ENCODE measurements at places on chromosomes 6 and 20.
A peak's percentile ranks its signal among the peaks of the same experiment; 100 is the strongest.

- no peak for DNase-seq
Observed at GRCh38 chr6:10555625-10556309, 34.6 kb downstream of the GCNT2 start.

DNA sequence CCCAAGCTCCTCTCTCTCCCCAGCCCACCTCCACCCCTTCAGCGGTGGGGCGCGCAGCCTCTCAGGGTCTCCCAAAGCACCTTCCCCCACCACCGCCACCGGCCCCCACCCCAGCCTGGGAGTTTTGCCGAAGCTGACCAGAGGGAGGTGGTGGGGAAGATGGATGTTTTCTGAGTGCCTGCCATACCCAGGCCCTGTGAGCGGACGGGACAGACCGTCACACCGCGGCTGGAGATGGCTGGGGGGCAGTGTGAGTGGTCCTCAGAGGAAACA, 5.7 kb downstream of the C20orf204 start:
- DNase-seq: no peak

GRCh38 chr6:90285611-90286381, 10.8 kb downstream of the BACH2 start:
- DNase-seq: peak; percentile 12

DNA sequence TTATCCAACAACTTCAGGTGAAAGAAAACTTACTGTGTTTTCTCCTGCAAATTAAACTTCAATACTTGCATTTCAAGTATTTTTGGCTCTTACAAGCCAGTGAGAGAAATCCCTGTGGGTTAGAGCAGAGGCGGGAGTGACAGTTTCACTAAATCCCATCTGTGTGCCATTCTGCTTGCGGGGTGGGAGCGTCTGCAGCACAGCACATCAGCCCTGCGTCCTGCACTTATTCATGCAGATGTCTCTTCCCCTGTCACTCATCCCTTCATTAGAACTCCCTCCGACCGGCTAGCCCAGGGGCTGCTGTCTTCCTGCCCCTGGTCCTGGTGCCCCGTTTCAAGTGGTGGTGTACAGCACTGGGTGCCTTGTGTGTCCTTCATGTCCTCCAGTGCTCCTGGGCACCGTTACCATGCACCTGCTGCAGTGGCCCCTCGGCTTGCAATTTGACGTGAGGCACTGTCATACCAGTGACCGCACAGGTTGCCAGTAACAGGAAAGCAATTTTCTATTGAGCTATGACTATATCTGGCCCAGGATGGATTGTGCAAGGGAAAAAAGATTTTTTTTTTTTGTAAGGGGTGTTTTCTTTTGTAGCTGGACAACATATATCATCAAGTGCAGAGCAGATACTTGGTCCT, 59.4 kb downstream of the INSM1 start:
- no peak for DNase-seq

DNA sequence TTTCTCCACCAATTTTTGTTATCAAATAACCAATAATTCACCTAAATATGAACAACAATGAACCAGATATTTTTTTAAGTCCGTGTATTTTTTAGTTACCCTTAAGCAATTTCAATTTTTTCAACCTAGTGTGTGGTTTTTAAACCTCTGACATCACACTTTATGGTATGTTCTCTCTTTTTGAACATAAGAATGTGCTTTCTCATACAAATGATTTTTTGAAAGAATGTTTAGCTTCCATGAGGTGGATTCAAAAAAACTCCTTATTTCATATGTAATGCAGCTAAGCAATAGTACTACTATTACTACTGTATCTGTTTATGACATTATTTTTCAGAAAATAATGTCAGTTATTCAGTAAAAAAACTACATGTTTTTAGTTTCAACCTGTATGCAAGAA, 19.4 kb upstream of the MEI4 start:
- no peak for DNase-seq

DNA sequence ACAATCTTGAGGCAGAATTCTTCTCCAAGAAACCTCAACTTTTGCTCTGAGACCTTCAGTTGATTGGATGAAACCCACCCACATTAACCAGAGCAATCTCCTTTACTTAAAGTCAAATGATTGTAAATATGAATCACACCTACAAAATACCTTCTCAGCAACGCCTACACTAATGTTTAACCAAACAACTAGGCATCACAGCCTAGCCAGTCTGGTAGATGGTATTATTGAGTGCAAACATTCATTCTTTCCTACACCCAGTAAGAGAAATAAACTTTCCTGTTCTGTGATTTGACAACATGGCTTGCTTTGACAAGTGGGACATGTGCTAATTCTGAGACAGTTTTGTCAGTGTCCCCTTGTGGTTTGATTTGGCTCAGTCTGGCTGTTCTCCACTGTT, 252.2 kb downstream of the HACE1 start:
- no peak for DNase-seq

GRCh38 chr6:109445382-109445781, 4.9 kb downstream of the SMPD2 start:
- no peak for DNase-seq

DNA sequence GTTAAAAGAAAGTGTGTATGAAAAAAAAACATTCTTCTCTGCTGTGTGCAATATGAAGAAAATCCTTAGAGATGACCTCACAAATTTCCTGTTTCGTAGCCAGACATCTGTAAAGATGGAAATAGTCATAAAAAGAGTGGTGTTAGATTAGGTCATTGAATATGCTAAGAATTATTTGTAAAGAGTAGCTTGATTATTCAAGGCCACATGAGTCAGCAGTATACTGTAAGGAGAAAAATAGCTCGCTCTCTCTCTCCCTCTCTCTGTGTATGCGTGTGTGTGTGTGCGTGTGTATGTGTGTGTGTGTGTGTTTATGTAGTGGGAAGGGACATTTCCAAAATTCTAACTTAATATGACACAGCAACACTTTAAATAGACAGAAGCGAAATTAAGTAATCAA, 78.8 kb downstream of the PTCHD4 start:
- no peak for DNase-seq

DNA sequence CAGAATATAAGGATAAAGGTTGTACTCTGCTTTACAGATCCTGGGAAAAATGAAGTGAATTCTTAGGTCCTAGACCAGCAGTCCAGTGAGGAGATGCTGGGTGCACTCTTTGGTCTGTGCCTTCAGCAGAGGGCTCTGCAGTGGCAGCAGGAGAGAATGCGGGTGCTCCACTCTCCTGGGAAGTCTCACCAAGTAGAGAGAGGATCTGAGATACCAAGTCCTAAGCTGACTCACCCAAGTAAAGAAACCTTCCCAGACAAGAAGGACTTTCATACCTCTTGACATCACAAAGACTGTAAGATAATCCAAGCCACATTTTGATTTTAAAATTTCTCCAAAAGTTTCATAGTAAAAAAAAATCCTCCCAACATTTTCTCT, 116.9 kb upstream of the EMILIN3 start:
- DNase-seq: no peak

DNA sequence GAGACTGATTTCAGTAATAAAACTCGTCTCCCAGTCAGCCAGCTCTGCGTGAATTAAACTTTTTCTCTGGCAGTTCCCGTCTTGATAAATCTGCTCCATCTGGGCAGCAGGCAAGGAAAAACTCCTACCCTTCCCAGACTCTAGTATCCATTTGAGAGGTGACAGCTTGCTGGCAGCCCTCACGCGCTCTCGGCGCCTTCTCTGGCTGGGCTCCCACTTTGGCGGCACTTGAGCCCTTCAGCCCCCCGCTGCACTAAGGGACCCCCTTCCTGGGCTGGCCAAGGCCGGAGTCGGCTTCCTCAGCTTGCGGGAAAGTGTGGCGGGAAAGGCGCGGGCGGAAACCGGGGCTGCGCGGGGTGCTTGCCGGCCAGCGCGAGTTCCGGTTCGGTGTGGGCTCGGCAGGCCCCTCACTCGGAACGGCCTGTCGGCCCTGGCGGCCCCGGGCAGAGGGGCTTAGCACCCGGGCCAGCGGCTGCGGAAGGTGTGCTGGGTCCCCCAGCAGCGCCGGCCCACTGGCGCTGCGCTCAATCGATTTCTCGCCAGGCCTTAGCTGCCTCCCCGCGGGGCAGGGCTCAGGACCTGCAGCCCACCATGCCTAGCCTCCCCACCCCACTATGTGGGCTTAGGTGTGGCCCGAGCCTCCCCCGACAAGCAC, 21.8 kb upstream of the GMPR start:
- no peak for DNase-seq

DNA sequence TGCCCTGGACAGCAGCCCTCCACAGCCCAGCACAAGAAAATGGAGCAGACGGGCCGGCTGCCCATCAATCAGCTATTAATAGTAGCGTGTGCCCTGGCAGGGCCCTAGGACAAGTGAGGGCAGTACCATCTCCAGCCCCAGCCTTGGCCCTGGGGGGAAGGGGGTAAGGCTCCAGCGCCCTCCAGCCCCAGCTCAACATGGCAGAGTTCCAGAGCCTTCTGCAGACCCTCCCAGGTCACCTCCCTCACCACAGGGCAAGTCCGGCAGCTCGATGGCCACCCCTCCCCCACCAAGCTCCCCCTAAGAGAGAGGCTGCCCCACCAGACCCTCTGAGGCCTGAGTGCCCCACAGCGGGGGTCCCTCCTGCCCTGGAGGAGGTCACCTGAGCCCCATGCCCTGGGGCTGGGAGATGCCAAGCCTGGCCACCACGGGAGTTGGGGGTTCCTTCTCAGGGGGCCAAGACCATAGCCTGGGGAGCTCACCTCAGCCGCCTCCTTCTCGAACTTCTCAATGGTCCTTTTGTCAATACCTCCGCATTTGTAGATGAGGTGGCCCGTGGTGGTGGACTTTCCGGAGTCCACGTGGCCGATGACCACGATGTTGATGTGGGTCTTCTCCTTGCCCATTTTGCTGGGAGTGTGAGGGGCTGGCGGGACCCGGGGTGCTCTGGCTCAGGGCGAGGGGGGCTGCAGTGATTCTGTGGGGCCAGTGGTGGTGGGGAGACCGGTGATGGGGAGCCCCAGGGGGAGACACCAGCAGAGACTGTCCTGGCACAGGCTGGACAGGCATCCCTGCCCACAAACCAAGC, 1.5 kb downstream of the EEF1A2 start:
- DNase-seq: no peak

DNA sequence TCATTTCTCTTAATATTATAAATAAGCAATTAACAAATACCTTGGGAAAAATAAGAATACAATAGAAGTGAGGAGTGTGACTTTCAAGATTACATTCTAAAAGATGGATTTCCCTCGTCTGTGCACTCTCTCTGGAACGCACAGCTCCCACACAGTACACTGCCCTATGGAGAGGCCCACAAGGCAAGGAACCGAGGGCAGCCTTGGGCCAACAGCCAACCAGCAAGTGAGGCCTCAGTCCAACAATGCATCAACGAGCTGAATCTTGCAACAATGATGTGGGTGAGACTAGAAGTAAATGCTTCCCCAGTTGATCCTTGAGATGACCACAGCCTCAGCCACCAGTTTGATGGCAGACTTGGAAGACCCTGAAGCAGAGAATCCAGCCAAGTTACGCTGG, 34.5 kb upstream of the AVP start:
- DNase-seq: no peak

DNA sequence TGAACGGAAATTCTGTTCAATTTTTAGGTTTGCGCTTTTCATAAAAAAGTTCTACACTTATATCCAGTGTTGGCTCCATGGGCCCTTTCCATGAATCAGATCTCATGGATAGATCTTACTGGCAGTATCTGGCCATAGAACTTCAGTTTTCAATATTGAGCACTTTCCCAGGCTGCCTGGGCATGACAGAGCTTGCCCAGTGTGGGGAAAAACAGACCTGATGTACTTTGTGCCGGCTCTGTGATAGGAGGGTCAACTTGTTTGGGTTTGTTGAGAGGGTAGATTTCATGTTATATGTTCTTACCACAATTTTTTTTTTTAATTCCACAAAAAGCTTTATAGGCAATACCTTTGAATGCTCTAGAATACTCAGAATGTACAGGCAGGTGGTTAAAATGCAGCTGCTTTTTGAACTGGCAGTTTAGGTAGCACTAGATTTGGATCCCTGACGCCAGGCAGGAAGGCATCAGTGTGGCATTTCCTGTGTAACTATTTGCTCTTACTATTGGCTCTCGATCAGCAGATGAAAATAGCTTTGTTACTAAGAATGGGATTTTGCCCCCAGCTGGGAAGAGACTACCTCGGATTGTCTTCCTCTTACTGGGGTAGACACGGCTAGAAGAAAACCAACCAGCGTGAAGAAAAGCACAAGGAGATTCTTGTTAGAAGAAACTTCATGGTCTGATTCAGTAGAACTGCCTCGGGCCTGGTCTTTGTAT, 404.9 kb upstream of the SOX4 start:
- no peak for DNase-seq

DNA sequence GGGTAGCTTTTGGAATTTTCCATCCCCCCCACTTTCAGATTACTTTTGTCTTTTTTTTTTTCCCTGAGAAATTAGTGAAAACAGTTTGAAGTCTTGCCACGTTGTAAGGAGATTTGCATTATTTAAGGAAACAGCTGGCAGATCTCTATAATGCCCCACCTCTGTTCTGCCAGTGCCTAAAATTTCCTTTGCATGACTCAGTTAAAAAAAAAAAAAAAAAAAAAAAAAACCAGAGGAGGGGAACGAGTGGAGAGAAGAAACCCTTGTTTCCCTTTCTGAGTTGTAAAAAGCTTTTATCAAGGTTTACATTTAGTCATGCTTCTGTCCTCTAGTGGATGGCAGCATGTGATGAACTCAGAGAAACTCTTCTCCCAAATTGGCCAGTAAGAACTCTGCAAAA, 33.5 kb downstream of the CARMIL1 start:
- DNase-seq: no peak

DNA sequence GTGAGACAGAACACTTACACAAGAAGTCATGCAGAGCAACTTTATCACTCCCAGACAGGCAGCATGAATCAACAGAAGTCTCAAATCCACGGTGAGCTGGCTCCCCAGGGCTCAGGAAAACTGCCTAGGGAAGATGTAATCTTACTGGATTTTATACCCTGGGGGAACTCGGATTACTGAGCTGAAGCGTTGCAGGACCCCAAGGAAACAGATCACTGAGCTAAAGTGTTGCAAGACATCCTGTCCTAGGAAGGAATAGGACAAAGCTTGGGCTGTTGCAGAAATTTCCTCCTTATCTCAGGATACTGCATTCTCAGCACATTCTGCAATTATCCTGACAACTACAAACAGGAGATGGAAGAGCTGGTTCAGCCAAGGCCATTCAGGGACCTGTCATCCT, 224.8 kb downstream of the TFAP2A start:
- no peak for DNase-seq

DNA sequence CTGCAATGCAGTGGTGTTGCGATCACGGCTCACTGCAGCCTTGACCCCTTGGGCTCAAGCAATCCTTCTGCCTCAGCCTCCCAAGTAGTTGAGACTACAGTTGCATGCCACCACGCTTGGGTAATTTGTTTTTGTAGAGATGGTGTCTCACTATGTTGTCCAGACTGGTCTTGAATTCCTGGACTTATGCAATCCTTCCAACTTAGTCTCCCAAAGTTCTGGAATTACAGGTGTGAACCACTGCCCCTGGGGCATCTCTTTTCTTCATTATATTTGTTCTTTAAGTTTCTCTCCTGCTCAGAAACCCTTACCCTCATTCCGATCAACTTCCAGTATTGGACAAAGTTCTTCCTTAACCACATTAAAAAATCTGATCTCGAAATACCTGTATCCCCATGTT, 44.7 kb upstream of the DEK start:
- DNase-seq: no peak

GRCh38 chr6:12729467-12729866, 12.9 kb downstream of the PHACTR1 start:
- no peak for DNase-seq

- DNase-seq: no peak
Observed at GRCh38 chr6:56944661-56945060, 10.2 kb upstream of the BEND6 start.

GRCh38 chr6:45923831-45924391, 91.7 kb downstream of the CLIC5 start:
- DNase-seq: no peak
